Left renal pelvis (tissue), 4 donors: ENCODE measurements at places on chromosomes 3 and 15.

DNA sequence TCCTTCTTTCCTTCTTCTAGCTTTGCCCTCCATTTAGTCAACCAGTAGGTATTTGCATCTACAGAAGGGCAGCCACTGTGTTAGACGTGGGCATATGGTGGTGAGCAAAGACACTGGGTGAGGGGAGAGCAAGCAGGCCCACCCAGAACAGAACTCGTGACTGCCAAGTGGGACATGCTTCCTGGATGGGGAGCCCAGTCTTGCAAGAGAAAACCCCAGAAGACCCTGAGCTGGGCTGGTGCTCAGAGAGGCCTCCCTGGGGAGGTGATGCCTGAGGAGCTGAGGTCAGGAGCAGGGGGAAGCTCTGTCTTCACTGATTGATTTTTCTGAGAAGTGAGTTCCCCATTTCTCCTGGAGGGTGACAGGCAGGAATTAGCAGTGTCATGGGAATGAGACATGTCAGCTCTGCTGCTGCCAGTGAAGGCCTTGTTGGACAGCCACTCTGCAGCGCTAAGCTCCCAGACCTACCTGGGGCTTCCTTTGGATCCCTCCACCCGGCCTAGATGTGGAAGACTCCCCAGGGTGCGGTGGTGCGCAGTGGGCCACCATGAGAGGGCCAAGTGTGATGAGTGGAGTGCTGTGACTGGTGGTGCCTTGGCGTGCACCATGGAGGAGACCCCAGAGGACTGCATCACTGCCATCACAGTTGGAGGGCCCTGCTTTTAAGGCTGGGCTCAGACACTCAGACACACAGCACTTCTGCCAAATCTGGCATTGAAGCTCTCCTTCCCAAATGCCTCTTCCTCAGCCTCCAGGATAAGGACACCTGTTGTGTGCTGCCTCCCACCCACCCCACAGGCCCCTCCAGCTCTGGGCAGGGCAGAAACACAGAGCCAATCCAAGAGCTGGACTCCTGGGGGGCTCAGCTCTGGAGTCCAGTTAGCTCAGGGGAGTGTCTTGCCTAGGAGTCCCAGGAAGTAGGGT, 40.0 kb upstream of the TOPBP1 start:
- no peak for DNase-seq

- DNase-seq: no peak
Observed at GRCh38 chr3:117145677-117146076, 436.1 kb downstream of the TUSC7 start.

DNA sequence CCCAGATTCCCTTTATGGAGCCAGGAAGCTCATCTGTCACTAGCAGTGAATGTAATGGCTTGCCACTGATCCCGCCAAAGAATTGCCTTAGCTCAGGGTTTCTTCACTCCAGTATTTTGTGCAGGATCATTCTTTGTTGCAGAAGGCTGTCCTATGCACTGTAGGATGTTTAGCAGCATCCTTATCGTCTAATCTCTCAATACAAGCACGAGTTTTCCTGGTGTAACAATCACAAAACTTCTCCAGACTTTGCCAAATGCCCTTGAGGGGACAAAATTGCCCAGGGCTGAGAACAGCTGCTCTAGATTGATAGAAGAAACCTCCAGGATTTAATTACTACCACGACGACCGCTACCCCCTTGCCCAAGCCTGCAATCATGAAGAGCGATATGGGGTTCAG, 6.8 kb upstream of the SHQ1 start:
- no peak for DNase-seq

DNA sequence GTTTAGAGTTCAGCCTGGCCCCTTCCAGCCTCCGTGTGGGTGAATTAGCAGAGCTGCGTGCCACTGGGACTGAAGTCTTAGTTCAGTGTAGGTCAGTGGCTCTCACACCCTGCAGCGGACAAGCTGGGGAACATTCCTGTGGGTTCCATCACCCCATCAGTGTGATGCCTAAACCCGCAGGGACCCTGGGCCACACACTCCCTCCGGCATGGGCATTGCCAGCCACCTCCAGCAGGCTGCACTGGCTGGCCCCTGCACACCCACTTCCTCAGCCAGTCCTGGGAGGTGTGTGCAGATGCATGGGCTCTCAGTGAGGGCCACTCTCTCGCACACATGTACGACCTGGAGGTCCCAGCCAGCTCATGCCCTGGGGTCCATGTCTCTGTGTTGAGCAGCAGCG, 32.1 kb upstream of the TOPBP1 start:
- no peak for DNase-seq

DNA sequence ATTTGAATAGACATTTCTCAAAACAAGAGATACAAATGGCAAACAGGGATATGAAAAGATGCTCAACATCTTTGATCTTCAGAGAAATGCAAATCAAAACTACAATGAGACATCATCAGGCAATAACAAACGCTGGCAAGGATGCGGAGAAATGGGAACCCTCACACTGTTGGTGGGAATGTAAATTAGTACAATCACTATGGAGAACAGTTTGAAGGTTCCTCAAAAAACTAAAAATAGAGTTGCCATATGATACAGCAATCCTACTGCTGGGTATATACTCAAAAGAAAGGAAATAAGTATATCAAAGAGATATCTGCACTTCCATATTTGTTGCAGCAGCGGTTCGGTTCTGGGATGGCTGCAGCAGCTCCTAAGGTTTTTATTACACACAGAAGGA, 16.8 kb upstream of the LARS2 start:
- no peak for DNase-seq

DNA sequence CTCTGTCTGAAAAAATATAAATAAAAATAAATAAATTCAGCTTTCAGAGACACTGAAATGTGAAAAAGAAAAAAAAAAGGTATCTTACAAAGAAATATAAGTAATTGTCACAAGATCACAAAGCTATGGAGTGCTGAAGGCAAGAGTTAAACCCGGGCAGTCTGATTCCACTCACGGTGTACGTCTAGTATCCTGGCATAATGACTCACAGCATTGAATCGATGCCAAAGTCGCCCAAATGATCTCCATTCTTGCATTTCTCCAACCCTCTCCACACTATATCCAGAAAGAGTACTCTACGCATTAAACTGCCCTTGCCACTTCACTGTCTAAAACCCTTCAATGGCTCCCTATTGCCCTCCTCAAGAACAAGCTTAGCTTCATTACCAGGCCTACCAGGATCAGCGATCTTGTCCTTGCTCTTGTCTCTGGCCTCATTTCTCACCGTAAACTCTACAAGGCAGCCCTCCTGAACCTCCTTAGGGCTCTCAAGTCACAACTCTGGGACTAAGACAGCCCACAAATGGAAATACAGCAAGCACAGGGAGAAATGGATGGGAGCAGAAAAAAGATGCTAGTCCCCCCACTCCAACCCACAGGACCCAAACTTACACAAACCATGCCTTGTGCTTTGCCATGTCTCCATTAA, 7.7 kb downstream of the SUCLG2 start:
- DNase-seq: no peak

DNA sequence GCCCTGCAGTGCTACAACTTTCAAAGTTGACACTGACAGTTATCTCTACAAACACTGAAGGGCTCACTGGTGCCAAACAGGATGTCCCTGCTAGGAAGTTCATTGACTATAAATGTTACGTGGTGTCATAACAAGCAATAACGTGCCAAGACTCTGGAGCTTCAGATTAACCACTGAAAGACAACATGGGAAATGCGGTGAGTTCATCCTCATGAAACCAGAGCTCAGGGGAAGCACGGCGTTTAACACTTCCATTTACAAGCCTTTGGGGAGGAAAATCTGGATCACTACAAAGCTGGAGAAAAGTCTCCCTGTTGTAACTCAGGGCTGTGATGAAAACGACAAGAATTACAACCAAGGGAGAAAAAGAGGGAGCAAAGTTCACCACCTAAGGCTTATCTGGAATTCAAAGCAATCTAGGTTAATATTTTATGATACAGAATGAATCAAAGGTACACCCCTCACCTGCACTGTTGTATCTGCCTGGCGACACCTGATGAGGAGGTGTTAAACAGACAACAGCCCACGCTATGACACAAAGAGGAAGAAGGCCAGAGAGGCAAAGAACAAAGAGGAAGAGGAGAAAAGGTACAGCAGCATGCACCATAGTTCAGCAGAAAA, 27.0 kb downstream of the SHQ1 start:
- no peak for DNase-seq

DNA sequence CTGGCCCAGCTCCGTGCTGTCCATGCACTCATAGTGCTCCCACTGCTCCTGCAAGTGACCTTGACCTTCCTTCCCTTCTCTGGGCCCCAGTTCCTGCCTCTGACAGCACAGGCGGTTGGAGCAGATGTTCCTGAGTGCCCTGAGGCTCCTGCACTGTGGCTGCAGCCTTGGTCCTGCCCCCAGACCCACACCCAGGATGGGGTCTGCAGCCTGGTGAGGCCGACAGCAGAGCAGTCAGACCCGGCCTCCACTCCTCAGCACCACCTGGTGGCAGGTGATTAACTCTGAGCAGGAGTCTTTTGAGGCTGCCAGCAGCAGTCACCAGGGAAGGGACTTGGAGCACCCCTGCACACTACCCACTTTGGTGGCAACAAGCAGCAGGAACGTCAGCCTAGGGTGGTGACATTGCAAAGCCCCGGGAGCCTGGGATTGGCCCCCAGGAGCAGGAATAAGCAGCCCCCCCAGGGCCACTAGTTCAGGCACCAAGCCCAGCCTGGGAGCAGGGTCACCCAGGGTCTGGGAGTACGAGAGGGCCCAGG, 64.6 kb downstream of the CYP11A1 start:
- DNase-seq: no peak

GRCh38 chr3:170012683-170013400, 25.0 kb upstream of the GPR160 start:
- DNase-seq: no peak

DNA sequence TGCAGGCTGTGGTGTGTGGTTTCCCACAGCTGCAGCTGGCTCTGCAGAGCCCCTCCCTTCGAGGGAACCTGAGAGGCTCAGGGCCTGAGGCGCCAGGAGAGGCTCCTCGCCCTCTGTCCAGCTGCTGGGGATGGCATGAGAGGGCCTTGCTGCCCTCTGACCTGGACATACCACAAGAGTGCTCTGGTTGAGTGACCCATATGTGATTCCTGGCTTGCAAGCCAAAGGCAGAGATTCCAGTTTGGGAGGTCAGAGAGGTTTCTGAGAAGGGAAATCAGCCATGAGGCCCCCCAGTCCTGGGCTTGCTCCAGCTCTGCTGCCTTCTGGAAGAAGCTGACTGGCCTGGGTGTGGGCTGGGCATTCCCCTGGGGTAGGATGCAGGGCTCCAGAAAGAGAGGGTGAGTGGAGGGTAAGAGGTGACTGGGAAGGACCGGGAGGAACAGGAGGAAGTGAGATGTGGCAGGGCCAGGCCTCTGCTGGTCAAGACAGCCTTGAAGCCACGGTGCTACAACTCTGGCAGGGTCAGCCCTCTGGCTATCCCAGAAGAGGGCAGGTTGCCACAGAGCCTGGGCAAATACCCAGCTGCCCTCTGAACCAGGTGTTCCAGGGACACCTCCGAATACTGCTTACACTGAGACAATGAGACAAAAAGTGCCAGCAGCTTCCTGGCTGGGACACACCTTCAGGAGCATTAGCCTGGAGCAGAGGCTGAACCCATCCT, 16.0 kb upstream of the SRP14 start:
- no peak for DNase-seq

DNA sequence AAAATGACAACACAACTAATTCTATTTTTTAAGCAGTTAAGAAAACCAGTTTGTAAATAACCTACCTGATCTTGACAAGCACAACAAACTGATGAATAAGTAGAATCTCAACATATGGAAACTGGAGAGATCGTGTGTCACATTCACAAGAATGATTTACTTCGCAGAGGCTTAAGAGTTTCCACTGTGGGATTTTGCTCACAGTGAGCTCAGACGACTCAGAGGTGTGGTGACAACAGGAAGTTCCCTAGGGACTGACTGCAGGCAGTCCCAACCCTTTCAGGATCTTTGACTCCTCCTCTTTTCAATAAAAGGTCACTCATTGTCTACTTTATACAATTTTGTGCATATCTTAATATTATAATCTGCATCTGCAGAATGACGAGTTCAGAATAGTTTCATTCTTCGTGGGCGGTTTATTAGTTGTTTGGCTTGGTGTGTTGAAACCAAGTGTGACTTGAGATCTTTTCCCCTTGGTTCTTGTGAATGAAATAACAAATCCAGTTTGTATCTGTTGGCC, at the start of gene LIPH:
TSS of gene LIPH (minus strand) at position 231 of the 520 bp plus-strand sequence. CDS start at position 114, 117 bp downstream.
- DNase-seq: no peak

DNA sequence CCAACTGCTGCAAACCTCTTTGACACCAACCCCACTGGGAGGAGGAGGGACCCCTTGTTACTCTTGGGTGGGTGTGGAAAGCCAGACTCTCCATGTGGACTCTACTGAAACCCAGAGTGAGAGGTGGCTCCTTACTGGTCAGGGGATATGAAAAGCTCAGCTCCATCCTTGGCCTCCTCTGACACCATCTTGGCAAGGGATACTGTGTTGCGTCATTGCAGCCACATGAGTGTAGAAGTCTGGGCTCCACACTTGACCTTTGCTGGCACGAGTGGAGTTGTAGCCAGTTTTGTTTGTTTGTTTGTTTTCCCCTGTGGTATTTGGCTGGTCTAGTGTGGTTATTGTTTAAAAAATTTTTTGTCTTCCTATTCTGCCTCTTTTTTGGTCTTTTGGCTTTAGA, 289.1 kb downstream of the GAP43 start:
- DNase-seq: no peak

DNA sequence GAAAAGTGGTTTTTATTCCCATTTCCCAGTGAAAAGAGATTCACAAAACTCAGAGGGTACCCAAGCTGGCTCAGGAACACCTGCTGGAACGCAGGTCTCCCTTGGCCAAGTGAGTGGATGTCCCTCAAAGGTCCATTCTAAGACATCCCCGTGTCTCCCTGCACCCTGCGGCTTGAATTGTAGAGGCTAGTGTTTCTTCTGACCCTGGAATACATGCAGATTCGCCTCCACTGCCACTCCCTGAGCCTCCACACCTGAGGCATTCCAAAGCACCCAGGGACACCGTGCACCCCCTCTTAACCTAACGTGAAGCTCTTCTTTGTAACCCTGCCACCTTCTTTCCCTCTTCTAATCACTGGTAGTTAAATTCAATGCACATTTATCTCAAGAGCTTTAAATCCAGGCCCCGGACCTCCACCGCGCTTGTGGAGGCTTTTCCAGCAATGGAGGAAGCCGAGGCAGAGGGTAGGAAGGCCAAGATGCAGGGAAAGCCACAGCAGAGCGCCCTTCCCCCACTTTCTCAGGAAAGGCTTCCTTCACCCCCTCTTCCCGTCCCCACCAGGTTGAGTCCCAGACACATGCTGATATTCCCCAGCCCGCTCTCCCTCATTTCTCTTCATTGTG, 590 bp upstream of the ITGA11 start:
- no peak for DNase-seq
